Small intestine (tissue), 16 donors: ENCODE measurements at places on chromosomes 6 and 20.
A peak's percentile ranks its signal among the peaks of the same experiment; 100 is the strongest.

DNA sequence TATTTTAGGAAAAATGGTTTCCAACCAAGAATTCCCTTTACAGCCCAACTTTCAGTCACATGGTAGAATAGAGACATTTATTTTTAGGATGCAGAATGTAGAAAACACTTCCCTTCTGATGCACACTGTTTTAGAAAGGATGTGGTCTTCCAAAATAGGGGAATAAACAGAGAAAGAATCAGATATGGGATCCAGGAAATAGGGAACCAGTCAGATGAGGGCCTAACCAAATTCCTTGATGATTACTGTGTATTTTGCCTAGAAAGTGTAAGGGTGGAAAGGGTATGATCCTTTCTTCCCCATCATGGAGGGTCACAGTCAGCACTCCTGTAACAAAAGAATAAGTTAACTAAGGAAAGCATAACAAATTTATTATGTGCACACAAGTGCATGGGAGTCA lies 27.4 kb downstream of the SLX4IP start:
- DNase-seq, result no peak

GRCh38 chr20:9417665-9418064 lies 96.7 kb upstream of the LAMP5 start:
- no peak for DNase-seq

- DNase-seq, result no peak
Observed at GRCh38 chr6:156919814-156920369, 142.7 kb downstream of the ARID1B start.

DNA sequence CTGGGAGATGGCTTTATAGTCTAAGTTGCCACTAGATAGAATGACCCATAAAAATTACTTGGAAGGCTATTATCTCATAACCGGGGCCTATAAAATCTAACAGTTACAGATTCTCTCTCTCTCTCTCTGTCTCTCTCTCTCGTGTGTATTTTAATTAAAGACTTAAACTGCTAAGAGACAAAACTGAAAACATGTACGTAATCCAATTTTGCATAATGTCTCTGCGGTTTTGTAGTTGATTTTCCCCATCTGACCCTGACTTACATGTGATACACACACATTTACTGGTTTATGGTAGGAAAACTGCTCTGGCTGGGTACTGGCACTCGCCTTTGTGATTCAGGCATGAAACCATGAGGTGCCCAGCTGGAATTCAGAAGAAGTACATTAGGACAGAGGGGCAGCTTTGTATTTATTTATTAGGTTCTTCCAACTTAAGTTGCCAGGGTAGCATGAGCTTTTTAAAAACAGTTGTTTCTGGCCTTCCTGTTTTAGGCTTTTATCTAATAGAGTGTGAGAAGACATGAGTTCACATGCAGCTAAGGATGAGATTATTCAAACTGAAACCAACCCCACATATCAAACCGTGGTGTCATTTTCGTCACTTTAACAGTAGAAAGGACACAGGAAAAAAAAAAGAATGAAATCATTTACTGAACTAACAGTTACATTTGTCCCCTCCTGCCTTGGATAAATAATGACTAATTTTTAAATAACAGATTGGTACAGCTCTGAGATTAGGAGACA lies 182.5 kb downstream of the GMPR start:
- DNase-seq, result peak; percentile 24
